HT-29 (cell line): ENCODE measurements at places on chromosomes 1 and 21. TPM values are rescaled to one million over a fixed set of nuclear protein-coding genes. Genes with fewer than 3 reads are reported as not detected.
A peak's percentile ranks its signal among the peaks of the same experiment; 100 is the strongest.

- DNase-seq = no peak
Measured at GRCh38 chr1:66521721-66522365, 12.1 kb upstream of the SGIP1 start.

GRCh38 chr1:213123536-213123935 lies 72.5 kb downstream of the RPS6KC1 start:
- DNase-seq = no peak

DNA sequence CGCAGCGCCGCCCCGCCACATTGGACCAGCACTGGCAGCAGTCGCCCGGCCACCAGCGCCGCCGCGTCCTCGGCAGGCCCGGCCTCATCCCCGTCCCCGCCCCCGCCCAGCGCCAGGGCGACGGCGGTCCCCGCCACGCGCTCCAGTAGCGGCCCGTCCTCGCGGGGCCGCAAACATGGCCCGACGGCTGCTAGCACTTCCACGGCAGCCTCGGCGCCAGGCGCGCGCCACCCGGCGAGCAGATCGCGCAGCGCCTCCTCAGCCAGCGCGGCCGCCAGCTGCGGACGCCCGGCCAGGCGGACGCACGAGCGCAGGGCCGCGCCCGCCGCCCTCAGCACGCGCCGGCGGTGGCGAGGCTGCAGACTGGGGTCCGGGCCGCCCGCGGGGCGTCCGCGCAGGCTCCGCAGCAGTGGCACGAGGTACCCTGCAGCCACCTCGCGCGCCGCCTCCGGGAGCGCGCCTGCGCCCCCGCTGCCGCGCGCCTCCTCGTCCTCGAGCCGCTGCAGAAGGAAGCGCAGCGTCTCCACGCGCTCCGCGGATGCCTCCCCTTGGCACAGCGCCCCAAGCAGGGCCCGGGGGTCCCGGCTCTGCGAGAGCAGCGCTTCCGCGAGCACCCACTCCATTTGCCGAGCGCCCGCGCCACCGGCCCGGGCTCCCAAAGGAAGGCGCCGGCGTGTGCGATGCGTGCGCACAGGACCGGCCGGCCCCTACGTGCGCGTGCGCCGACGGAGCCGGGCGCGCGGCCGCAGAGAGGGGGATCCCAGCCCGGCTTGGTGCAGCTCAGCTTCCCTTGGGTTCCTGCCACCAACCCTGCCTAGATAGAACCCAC lies at the start of gene TARBP1:
TARBP1 (minus strand) TSS at position 699 of the 829 bp plus-strand sequence; CDS start at position 623, 76 bp downstream.
- peak; percentile 81 for DNase-seq

SLC44A3 gene
- total RNA-seq = 14.1 and 15.6 TPM in 2 replicates

AMY1C gene
- not detected in 2 replicates for total RNA-seq

GBP5 gene
- 0.03 TPM in 1 of 2 replicates, not detected in the other for total RNA-seq
